ENCODE measurements at places on chromosomes 13 and 19. TPM values are rescaled to one million over a fixed set of nuclear protein-coding genes. Genes with fewer than 3 reads are reported as not detected.

KCTD15 gene
- 17.0 TPM for total RNA-seq

MEIOSIN gene
- not detected for total RNA-seq

DNA sequence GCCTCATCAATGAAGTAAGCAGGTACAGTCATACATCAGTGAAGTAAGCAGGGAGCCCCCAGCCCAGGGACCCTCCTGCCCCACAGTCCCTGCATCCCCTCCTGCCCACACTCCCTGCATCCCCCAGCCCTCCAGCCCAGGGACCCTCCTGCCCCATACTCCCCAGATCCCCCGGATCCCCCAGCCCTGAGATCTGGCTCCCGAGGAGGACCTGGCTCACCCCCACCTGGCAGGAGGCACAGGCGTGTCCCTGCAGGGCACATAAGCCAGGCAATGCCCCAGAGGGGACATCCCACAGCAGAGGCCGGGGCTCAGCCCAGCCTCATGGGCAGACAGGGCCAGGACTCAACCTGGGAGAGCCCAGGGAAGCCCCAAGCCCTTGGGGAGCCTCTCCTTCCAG lies 53.6 kb upstream of the TPM4 start:
- no peak for DNase-seq

DNA sequence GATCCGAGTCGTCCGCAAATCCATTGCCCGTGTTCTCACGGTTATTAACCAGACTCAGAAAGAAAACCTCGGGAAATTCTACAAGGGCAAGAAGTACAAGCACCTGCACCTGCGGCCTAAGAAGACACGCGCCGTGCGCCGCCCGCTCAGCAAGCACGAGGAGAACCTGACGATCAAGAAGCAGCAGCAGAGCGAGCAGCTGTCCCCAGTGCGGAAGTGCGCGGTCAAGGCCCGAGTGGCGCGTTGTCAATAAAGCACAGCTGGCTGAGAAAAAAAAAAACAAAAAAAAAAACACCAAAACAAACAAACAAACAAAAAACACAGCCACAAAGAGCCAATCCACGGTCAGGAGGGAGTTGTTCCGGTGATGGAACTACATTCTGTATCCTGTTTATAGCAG lies 4.7 kb upstream of the GNA15 start:
- DNase-seq, result no peak

DNA sequence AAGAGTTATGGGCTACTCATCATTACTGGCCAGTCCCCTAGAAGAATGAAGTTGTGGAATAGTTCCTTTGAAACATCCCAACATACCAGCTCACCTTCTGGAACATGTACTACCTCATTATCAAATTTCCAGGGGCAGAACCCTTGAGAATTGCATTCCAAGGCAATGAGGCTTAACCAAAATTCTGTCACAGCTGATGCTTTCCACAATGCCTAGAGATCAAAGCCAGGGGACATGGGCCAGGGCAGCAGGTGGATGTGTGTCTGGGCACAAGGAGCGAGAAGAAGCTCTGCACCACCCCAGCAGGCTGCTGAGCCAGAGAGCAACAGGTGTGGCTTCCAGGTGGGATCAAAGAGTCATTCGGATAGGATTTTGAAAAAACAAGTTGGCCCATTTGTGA lies 362.1 kb downstream of the EFNB2 start:
- no peak for DNase-seq

- DNase-seq, result no peak
Observed at GRCh38 chr13:61728471-61728870, 312.8 kb upstream of the PCDH20 start.

DNA sequence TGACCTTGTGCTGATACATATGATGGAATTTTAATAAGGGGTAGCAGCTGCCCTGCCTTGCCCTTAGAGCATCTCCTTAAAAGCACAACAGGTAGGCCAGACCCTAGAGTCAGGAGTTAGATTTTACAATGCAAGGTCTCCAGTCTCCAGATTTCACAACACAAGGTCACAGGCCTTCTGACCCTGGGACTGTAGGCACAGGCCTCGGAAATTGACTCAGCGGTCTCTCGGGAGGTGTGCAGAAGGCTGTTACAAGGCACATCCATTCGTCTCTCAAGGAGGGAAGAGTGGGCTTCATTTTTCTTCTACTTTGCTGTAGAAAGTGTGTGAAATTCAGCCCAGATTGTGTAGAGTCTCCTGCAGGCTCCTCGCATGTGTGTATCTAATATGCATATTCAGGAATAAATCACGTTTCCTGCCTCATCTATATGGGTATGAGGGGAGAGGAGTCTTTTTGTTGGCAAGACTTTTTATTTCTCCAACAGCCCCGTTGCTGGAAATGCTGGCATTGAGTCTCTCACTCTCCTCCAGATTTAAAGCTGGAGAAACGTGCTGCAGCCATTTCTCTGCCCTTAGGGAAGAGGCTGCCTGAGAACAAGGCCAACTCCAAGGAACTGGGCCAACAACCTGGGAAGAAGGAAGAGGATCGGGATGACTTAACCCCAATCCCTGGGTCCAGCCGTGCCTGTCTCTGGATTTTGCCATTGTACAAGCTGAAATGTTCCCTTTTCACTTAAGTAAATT lies 24.5 kb downstream of the UQCRFS1 start:
- DNase-seq, result no peak

DNA sequence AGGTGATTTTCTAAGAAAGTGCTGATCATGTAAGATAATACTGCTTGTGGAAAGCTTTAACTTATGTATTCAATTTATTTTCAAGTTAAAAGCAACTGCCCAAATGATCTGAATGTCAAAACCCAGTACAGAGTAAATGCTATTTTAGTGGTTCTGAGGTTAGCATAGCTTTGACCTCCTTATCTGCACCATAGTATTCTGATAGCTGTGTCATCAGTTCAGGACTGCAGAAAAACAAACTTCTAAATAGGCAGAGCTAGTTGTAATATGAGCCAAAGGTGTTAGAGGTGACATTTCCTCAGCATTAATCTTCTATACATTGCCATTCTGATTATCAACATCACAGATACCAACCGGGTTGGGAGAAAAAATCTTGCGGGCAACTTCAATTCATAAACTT lies 758.7 kb downstream of the SLITRK5 start:
- no peak for DNase-seq

DNA sequence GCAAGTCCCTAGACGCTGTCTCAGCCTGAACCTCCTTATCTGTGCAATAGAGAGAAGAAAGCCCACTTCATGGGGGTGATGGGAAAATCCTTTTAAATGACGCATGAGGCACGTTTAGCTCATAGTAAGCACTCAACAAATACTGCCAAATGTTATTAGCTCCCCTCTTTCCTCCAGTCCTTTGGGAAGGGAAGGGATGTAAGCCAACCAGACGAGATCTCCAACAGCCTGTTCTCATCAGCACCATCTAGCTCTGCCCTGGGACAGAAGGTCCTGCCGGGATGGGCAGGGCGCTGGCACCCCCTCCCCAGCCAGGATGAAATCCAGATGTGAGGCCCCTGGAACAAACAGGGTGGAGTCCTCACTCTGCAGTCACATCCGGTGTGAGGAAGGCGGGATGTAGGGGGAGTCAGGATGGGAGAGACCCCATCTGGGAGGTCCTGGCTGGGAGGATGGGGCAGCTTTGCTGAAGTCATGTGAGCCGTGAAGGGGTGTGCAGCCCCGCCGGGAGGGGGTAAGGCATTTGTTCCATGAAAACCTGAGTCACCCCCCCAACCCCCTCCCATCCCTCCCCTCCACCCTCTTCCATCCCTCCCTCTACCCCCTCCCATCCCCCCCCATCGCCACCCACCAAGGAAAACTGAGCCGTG lies 4.6 kb downstream of the S1PR2 start:
- DNase-seq, result no peak

DNA sequence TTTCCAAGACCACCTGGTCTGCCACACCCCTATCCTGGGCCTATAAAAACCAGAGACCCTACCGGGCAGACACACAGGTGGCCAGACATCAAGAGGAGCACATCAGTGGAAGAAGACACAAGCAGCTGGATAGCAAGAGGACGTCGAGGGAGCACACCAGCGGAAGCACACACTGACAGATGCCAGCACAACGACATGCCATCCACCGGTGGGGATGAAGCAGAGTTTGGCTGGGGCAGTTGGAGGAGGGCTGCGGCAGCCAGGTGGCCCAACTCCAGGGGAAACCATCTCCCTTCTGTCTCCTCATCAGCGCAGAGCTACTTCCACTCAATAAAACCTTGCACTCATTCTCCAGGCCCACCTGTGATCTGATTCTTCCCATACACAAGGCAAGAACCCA lies 200.6 kb downstream of the PCDH17 start:
- no peak for DNase-seq

DNA sequence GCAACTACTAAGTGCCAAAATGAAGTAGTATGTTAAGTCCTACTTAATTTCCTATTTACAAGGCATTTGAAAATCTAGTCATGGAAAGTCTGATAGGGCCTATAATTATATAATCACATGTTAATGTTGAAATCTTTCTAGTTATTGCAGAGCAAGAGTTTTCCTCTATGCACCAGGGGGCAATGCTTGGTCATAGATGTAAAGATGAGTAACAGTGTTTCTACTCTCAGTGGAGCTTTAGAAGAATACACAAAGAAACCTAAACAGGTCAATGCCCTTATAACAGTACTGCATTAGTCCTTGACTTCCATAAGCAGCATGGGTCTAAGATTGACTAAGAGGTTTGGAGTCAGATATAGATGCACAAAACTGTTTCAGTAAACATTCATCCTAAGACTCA lies 218.7 kb downstream of the KCTD12 start:
- DNase-seq, result no peak
